Stimulated activated CD8-positive, alpha-beta memory T cell treated with anti-CD3 and anti-CD28 coated beads, Interleukin-7, amount 100 ng/mL, for 1 hour (primary cell): ENCODE measurements at places on chromosomes 7 and 10.

GRCh38 chr10:15253951-15254807, 85.7 kb upstream of the NMT2 start:
- no peak for DNase-seq

- DNase-seq: no peak
Observed at GRCh38 chr7:131774419-131775220, 218.2 kb upstream of the PODXL start.

DNA sequence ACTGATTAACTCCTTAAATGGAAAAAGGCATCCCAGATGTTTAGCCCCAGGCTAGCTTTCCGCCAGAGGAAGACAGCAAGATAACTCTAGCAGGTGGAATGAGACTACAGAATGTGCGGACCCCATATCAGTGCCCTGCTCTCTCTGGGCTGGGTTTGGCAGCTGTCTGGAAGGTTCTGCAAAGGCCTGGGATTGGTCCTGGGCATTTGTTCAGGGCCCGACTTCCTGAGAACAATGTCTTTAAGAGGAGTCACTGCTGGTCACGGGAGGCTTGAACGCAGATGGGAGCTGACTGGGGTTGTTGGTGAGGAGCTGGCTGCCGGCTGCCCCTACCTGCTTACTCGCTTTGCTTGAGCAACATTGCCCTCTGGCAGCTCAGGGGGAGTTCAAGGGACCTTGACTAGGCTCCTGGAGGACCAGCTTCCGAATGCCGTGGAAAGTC, 130.6 kb upstream of the BTBD16 start:
- no peak for DNase-seq

- DNase-seq: no peak
Observed at GRCh38 chr7:91306266-91306665, 42.0 kb downstream of the FZD1 start.

DNA sequence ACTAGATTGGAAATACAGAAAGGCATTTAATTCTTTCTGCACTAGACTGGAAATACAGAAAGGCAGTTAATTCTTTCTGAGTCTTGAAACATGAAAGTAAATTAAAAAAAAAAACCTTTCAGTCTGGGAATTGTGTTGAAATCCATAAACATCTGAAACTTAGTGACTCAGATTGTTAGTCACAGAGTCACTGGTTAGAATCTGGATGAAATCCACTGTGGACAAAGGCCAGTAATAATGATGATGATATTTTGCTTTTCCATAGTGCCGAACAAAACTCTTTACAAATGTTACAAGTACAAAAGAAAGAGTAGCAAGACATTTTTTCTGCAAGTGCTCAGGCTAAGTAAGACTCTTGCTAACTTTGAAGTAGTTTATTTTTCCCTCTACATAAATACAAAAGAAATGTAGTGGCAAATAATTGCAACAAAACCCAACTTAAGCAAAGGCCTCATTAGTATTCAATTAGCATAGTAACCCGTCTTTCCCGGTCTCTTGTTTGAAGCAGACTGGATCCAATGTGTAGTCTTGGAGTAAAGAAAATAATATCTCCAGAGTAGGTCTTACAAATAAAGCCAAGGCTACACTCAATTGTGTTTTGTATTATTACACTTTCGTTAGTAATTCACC, 5.8 kb upstream of the PRTFDC1 start:
- DNase-seq: no peak

DNA sequence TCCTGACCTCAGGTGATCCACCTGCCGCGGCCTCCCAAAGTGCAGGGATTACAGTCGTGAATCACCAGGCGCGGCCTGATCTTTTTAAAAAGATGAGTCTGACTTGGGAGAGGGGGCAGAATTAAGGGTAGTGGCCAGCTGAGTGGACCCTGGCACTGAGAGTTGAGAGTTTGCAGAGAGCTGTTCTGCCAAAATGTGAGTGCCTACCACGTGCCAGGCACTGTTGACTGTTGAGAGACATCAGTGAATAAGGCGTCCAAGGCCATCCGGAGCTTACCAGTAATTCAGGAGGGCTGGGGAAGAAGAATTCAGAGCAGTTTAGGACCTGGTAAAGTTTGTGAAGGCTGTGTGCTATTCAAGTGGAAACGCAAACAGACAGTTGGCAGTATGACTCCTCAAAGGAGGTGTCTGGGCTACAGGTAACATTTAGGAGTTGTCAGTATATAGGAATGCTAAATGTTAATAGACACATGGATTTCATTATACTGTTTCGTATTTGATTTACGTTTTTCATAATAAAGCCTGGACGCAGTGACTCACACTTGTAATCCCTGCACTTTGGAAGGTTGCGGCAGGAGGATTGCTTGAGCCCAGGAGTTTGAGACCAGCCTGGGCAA, 1.5 kb downstream of the NIPSNAP2 start:
- DNase-seq: no peak

- no peak for DNase-seq
Observed at GRCh38 chr10:51503378-51503777, 196.0 kb downstream of the CSTF2T start.

GRCh38 chr7:5567790-5568189, 144.2 kb upstream of the TNRC18 start:
- DNase-seq: no peak

DNA sequence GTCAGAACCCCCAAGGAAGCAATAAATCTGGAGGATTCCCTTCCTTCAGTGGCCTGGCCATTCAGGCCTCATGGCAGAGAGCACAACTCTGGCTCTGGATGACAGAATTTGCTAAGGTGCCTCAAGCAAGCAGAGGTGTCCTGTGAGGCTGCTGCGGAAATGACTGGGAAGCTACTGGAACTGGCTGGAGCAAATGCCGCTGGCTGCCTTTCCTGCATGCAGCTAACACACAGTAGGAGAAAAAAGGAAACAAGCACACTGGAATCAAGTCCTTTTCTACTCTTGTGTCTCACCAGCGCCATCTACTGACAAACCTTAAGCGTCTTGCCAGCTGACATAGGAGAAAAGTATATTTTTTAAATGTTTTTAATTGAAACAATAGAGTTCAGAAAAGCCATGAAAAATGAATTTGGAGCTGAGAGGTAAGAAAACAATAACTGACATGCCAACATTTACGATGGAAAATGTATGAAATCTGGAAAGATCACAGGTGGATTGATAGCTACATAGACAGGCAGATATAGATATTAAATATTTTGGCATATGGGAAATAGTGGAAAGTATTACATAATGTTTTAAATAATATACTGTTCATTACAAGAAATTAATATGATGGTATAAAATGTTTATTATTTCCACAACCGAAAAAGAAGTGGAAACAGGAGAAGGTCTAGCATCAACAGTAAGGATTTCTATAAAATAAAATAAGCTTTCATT, 951.6 kb downstream of the ANKRD7 start:
- DNase-seq: no peak

DNA sequence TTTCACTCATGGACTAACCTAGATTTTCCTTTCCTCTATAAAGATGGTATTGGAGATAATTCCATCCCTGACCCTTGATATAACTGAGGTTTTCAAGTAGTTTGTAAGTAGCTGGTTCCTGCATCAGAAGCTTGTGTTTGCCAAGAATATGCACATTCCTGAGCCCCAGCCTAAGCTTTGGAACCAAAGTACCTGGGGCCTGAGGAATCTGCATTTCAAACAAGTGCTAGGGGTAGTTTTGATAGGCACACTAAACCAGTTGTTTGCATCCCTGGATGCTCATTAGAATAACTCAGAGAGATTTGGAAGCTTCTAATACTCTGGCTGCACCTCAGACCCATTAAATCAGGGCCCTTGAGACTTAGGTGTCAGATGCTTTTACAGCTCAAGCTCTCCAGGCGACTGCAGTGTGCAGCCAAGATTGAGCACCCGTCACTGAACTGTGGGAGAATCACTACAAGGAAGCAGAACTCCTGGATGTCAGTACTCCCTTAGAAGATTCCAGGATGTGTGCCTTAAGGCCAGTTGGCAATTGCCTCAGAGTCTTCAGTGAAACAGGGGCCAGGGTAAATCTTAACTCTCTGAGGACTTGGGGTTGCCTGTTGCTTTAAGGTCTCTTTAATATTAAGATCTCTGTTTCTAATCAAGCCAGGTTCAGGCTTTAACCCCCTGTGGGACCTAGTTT, 565.0 kb downstream of the REEP3 start:
- no peak for DNase-seq

DNA sequence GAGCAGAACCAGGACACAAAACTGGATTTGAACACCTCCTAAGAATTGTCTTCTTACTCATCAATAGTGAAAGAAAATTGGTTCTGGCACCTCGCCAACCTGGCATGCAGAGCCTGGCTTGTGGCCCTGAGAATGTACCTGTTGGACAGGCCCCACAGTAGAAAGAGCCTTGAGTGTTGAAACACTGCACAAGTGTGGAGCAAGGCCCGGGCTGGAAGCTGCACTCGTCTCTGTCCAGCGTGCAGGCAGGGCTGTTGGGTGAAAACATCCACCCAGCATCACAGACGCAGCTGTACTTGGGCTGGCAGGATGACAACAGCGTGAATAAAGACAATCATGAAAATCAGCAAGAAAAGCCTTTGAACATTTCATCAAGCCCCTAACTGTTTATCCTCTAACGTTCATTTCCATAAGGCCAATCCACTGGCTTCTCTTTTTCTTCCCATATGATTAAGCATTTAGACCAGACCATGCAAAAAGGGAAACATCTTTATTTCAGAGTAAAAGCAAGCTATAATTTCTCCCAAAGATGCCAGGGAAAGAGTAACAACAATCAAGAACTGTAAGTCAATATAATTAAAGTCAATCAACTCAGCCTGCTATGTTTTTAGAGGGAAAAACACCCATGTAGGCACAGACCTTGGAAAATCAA, 15.6 kb downstream of the CUBN start:
- DNase-seq: no peak

DNA sequence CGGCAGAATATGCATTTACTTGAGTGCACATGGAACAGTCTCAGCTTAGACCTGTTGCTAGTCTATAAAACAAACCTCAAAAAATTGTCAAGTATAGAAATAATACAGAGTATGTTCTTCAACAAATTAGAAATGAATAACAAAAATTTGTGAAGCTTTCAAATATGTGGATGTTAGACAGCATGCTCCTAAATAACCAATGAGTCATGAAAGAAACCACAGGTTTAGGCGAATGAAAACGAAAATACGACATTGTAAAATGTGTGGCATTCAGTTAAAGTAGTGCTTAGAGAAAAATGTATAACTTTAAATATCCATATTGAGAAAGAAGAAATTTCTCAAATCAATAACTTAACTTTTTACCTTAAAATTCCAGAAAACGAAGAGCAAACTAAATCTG, 760.0 kb upstream of the SORCS1 start:
- DNase-seq: no peak

DNA sequence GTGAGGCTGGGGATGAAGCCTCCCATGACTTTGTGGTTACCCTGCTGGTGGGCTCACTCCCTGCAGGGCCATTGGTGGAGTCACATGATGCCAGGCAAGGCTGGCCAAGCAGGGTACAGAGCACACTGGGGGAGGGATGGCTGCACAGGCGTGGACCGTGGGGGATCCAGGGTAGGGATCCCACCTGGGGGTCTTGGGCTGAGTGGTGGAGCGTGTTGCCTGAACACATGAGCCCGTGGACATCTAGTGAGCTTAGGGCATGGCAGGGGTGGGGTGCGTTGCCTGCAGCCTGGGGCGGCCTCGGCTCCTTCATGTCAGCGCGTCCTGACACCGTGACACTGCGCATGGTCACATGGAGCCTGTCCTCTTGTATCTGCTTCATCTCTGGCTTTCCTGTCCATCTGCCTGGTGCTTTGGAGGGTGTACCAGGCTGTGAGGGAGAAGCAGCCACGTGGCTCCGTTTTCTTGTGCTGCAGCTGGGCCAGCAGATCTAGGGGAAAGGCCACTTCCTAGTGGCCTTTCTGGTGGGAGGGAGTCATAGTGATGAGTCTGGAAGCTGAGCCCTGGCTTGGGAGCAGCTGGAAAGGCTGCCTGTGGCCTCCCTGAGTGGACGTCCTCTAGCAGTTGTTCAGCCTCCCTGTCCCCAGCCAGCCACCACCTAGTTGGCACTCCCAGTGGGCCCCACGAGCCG, 96.2 kb downstream of the LHPP start:
- DNase-seq: no peak

- DNase-seq: no peak
Observed at GRCh38 chr7:11345621-11346020, 371.9 kb downstream of the PHF14 start.

DNA sequence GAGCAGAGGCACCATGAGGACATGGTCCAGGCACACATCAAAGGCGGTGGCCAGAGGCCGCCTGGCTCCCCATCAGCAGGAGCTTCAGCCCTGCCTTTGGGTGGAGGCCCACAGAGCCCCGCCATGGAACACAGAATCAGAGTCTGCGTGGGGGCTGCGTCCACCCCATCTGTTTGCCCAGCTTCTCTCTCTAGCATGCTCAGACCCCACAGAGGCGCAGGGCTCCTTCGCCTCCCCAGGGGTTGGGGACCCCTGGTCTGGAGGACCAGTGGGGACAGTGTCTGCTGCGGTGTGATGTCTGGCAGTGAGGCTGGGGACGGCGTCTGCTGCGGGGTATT, 321.9 kb downstream of the PTPRN2 start:
- no peak for DNase-seq

DNA sequence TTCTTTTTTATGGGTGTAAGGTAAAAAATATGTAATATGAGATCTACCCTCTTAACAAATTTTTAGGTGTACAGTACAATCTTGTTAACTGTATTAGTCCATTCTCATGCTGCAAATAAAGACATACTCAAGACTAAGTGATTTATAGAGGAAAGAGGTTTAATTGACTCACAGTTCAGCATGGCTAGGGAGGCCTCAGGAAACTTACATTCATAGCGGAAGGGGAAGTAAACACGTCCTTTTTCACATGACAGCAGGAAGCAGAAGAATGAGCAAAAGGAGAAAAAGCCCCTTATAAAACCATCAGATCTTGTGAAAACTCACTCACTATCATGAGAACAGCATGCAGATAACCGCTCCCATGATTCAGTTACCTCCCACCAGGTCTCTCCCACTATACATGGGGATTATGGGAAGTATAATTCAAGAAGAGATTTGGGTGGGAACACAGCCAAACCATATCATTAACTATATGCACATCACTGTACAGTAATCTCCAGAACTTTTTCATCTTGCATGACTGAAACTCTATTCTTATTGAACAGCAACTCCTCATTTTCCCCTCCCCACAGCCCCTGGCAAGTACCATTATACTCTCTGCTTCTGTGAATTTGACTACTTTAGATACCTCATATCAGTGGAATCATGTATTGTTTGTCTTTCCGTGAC, 127.4 kb downstream of the WNT2 start:
- no peak for DNase-seq

DNA sequence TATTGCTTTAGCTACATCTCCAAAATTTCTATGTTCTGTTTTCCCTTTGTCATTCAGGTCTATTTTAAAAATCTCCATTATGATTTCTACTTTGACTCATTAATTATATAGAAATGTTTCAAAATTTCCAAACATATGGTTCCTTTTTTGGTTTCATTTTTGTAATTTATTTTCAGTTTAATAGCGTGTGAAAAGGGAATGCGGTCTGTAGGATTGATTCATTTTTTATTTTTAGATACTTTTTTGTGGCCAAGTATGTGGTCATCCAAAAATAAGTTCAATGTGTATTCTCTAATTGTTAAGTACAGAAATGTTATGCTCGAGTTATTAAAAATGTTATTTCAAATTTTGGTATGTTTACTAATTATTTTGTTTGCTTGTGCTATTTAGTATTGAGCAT, 72.5 kb upstream of the ANKRD1 start:
- DNase-seq: no peak
